ENCODE measurements at places on chromosomes 5 and 9. TPM values are rescaled to one million over a fixed set of nuclear protein-coding genes. Genes with fewer than 3 reads are reported as not detected.

The TMEM38B gene
- total RNA-seq = 16.0 TPM

The CTXN3 gene
- total RNA-seq = not detected

The GPR150 gene
- total RNA-seq = not detected

The NUTM2G gene
- not detected for total RNA-seq

The LECT2 gene
- not detected for total RNA-seq

DNA sequence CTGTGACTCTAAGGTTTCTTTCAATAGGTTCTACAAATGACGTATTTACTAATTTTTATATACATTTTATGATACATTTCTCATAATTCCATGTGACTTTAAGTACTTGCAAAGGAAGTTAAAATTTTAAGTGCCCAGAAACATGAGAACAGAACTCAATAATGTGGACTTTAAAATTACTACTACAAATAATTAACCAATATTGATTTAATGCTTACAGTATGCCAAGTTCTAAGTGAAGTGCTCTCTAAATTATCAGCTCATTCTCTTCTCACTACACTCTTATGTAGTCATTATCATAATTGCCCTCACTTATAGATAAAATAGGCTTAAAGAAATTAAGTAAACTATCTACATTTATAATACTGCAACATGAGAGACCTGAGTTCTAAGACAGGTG lies 1690.7 kb upstream of the CDH9 start:
- DNase-seq = no peak

- peak; percentile 98 for DNase-seq
Measured at GRCh38 chr5:10453545-10453944, 11.9 kb downstream of the ROPN1L start.

GRCh38 chr9:127437497-127438264 lies 13.5 kb downstream of the ZNF79 start:
- DNase-seq = no peak

GRCh38 chr5:53373451-53374158 lies 106.8 kb upstream of the FST start:
- DNase-seq = no peak

- no peak for DNase-seq
Measured at GRCh38 chr9:89926691-89927220, 321.9 kb downstream of the GADD45G start.

DNA sequence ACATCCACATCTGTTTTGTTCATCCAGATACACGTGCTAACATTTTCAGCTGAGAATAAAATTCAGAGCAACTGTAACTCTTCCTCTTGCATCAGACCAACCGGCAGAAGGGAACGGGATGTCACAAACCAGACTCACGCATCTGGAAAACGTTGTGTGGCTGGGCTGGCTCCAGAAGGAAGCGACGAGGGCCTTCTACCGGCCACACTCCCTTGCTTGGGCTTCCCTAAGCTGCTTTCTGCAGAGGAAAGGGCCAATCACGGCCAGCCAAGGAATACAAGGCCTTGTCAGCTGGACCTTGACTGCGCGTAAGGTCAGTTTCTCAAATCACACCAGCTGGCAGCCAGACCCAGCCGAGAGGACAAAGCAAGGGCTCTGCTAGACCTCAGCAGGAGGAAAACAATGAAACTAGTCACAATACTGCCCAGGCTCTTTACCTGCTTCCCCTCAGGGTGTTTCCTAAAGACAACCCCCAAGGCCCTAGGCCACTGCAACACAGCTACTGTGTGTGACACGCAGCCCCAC lies 106.1 kb downstream of the THBS4 start:
- no peak for DNase-seq

DNA sequence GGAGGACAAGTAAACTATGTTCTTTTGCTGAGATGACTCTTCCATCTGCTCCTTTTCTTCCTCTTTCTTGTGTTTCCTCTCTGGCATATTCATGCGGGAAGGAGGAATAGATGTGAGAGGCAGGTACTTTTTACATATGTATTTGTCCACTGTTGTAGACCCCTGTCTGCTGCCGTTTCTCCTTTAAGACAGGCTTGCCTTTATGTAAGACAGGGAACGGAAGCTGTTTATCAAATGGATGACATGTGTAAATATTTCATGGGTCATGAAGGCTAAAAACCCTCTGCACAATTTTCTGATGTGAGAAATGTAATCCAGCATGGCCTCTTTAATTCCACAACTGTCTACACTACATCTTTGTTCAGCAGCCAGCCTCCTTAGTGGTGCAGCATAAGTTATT lies 1525.5 kb upstream of the NUDT12 start:
- DNase-seq = no peak

Data from PC-3 (cell line).